ENCODE measurements at places on chromosomes 16 and 17.

DNA sequence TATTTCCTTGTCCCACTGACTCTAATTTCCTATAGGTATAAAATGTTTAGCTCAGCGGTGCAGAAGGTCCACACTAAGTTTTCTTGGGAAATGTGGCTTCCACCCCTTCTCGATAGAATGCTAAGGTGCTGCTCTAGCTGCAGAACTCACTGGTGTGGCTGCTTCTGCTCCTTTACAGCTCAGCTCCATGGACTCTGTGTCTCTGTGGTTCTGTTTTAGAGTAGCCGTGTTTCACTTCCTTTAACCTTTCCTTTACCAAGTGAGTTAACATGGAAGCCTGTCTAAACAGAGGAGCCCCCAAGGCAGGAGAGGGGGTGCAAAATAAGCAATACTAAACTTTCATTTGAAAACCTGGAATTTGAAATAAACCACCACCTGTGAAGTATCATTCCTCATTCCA is 65.3 kb downstream of the SPECC1 start:
- no peak for DNase-seq

DNA sequence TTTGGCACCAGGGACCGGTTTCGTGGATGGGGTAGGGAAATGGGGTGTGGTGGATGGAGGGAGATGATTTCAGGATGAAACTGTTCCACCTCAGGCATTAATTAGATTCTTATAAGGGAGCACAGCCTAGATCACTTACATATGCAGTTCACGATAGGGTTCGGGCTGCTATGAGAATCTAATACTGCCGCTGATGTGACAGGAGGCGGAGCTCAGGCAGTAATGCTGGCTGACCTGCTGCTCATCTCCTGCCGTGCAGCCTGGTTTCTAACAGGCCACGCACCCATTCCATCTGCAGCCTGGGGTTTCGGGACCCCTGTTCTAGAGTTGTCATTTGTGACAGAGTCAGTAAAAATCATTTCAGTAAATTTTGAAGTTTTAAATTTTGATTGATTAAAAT is 99.7 kb downstream of the CHD9 start:
- DNase-seq: no peak

GRCh38 chr16:785563-786535 is 2.3 kb downstream of the RPUSD1 start:
- no peak for DNase-seq

- no peak for DNase-seq
Observed at GRCh38 chr17:28320215-28321061, 1.4 kb downstream of the TMEM97 start.

DNA sequence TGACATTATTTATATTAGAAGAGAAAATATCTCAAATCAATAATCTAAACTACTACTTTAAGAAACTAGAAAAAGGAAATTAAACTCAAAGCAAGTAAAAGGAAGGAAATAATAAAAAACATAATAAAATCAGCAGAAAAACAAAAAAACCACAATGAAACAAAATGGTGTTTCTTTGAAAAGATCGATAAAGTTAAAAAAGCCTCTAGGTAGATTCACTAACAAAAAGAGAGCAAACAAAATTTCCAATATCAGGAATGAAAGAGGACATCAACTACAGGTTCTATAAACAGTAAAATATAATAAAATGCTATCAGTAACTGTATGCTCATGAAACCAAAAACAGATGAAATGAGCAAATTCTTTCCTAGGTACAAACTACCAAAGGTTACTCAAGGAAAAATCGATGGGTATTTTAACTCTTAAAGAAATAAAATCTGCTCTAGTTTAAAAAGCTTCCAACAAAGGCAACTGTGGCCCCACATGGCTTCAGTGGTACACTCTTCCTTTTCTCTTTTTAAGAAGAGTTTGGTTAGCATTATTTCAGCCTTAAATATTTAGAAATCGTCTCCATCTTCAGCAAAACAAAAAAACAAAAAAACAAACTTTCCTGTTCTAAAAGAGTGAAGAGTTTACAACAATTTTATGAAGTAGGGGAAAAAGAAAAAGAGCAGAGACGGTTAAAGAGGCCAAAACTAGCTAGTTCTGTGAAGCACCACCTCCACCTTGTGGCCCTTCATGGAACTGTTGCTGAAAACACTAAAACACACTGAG is 102.2 kb downstream of the TRIM37 start:
- DNase-seq: no peak

Data from esophagus squamous epithelium (tissue), 5 donors.